ENCODE measurements at places on chromosomes 12 and 14.
A peak's percentile ranks its signal among the peaks of the same experiment; 100 is the strongest.

GRCh38 chr14:87081004-87081403, 912.0 kb downstream of the GALC start:
- DNase-seq: no peak

DNA sequence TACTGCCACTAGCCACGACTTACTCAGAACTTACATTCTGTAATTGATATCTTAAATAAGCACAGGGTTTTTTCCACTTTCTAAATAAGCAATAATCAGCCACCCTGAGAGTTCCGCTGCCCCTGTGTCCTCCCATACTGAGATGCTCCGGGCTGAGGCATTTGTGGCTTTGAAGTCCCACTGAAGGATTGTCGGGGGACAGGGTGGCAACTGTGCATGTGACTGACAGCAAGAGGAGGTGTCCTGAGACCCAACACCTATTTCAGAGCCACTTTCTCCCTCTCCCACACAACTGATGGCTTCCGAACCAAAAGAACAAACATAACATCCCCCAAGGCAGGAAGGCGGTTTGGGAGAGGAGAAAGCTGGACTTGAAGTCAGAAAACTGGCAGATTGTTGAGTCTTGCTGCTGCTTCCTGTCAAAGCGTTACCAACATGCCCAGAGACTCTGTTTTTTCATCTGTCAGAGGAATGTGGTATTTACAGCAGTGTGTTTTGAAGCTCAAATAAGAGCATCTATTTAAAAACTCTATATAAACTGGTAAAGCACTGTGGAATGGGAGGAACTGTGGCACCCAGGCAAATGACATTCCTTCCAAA, 157.9 kb upstream of the FKBP4 start:
- no peak for DNase-seq

- DNase-seq: no peak
Observed at GRCh38 chr14:21096978-21097635, 1.3 kb downstream of the ZNF219 start.

DNA sequence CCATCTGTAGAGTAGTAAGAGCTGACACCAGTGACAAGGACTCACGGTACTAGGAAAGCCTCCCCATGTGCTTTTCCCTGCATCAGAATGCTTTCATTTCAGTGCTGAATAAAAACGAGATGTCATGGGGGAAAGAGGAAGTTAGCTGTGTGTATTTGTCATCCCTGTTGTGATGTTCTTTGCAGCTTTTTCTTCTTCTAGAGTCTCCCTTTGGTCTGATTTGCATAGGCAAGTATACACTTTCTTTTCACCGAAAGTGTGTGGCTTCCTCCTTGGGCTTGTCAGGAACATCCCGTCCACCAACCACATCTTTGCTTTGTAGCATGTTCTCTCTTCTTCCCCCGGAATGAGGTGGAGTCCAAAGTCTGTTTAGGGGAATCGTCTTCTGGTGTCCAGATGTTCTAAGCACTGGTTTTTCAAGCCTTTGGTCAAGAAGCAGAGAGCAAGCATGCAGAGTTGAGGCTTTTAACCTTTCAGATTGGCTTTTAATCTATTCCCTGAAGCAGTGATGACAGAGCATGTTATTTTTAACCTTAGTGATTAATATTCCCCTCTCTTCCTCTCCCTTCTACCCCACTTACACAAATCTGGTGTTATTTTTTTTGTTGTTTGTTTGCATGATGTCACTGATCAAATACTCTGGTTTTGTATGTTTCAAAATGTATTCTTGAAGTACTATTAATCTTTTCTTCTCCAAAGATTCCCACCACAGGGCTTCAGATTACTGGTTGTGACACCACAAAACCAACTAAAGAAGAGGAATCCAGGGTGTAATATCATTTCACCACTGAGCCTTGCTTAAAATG, 163.4 kb downstream of the SAMD4A start:
- peak; percentile 16 for DNase-seq

- DNase-seq: no peak
Observed at GRCh38 chr14:29235991-29236390, 469.4 kb downstream of the FOXG1 start.
